NCI-H1048 (cell line): ENCODE measurements at places on chromosomes 3 and 15.

DNA sequence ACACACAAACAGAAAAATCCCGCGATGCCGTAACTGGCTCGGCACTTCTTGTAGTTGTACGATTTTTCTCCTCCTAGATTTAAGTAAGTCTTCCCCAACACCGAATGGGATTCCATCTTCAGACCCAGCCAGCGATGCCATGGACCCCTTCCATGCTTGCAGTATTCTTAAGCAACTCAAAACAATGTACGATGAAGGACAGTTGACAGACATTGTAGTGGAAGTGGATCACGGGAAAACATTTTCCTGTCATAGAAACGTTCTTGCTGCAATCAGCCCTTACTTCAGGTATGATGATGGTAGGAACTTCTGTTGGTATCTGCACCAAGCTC, 763 bp downstream of the KBTBD8 start:
- no peak for DNase-seq

- no peak for DNase-seq
These were observed 16.8 kb upstream of the TGM5 start for GRCh38 chr15:43283526-43283925.

- no peak for DNase-seq
These were observed 115.8 kb upstream of the PLCL2 start for GRCh38 chr3:16768956-16769355.

DNA sequence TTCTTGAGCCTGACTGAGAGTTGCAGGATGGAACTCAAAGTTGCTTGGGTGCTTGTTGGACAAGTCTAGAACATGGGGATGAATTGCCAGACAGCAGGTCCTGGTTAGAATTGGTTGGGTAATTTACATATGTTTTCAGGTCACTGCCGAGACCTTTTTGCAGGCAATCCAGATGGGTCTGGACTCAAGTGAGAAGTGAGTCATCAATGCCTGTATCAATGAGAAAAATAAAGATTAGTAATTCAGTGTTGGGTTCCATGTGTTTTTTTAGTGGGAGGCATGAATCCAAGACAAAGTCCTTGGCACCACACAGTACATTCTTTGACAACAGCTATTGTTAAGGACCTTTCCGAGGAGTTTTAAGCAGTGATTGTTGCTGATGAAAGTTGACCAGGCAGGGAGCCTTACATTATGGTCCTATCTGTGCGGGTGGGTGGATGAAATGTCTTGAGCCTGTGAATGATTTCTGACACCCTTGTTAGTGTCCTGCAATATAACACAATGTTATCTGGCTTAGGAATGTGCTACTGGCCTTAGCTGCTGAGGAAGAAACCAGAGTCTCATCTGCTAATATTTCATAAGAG, 77.7 kb downstream of the CRYGS start:
- no peak for DNase-seq

GRCh38 chr15:31341496-31342195, 15.0 kb downstream of the KLF13 start:
- no peak for DNase-seq

DNA sequence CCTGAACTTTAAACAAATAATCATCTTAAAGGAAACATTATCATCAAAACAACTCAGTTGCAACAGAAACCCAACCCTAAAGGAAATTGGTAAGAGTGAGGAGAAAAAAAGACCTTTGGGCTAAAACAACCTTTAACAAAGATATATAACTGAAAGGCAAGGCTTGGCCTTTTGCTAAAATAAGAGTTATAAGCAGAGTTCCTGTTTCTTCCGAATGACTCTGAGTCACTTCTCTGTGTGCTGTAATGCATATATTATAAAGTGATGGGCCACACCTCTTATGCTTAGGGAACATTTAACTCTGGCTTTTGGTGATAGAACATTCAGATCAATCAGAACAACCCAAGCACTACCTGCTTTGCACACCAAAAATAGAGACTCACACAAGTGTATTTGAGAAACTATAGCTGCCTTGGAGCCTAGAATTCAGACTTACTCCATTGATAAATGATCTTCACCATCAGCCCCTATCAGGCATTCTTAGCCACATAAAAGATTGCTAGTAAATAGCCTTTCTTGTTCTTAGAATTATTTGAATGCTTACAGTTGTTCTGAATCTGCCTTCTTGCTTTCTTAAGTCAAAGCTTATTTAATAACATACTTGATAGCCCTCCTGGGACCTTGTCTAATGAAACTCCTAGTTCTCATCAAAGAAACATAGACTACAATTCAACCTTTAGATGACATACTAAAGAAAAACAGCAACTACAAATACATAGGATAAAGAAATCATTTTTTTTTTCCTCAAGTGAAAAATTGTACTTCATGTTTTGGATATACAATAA, 294.2 kb upstream of the SEMA6D start:
- DNase-seq = no peak

DNA sequence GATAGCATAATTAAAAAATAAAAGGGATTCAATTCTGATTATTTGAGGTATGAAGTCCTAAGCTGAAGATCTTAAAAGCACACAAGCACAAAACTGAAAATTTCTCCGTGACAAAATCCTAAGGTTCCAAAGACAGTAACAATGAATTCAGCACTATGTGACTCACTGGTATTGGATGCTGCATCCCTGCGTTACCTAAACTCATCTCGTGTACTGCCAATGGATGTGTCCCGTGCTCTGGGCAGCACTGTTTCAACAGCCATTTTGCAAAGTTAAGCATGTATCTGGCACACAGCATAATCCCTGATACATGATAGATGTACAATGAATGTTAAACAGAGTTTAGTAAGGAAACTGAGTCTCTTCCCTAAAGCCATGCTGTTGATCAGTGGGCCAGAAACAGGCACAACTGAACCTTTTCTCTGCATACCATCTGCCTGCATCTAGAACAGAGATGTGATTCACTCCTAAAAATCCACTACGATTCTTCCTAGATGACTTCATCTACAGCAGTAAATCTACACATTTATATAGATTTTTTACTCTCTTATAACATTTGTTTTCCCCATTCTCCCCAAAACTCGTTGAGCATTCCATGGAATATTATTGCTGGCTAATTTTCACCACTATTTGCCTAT, 14.3 kb downstream of the SUCLG2 start:
- no peak for DNase-seq

- DNase-seq = no peak
These were observed 2.5 kb downstream of the NBEAL2 start for GRCh38 chr3:46981932-46982471.

DNA sequence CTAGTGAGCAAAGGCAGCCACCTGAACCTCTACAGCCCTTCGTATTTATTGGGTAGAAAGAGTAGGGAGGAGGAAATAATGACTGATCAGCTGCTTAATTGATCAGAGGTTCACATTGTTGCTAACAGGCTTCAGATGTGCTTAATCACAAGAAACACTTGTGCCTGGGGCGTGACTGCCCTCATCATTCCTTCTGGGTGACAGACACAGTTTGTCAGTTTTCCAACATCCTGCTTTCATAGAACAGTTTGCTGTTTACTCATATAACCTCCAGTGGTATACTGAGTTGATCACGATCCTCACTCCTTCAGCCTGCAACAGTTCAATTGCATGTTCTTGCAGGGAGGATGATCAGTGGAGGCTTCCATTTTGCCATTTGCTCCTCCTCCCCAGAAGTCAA, 13.6 kb upstream of the CASR start:
- no peak for DNase-seq

DNA sequence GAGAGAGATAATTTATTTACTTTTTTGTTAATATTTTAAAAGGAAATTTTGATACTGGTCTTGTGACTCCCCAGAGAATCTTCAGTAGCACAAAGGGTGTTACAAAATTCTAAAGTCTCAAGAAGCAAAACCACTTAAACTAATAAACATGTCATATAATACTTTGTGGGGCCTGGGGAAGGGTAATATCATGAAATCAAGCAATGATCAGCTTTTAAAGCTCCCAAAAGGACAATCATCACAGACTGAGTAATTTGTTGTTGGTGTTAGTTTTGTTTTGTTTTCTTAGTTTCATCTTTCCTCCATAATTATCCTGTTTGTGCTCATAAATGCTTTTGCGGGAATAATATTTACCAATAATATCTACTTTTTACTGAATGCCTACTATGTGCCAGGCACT, 55.0 kb downstream of the TMEM212 start:
- DNase-seq = no peak

- no peak for DNase-seq
These were observed 29.8 kb upstream of the UBE3A start for GRCh38 chr15:25468611-25469010.

DNA sequence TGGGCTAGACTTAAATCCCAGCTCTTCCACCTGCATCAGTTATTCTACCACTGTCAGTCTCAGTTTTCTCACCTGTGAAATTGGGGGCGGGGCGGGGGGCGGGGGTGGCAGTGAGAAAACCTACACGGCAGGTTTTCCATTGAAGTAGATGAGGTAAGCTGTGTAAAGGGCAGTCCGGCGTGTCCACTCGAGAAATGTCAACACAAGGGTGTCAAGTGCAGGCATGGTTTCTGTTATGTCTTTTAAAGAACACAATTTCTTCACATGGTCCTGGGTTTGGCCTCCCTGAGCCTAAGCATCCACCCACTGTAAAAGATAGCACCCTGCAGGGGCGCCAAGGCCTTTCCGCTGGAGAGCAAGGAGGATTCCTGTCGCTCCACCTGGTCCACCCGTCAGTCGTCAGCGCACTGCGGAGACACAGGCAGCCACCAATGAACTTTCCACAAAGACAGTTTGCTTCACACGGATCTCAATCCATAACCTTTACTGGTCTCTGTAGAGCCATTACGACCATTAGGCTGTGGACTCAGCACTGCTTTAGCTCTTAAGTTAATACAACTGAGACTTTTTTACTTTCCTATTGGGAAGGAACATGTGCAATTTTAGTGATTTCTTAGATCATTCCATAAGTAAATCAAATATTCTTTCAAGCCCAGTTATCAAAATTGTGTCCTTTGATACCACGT, 99.5 kb upstream of the FOXB1 start:
- no peak for DNase-seq

DNA sequence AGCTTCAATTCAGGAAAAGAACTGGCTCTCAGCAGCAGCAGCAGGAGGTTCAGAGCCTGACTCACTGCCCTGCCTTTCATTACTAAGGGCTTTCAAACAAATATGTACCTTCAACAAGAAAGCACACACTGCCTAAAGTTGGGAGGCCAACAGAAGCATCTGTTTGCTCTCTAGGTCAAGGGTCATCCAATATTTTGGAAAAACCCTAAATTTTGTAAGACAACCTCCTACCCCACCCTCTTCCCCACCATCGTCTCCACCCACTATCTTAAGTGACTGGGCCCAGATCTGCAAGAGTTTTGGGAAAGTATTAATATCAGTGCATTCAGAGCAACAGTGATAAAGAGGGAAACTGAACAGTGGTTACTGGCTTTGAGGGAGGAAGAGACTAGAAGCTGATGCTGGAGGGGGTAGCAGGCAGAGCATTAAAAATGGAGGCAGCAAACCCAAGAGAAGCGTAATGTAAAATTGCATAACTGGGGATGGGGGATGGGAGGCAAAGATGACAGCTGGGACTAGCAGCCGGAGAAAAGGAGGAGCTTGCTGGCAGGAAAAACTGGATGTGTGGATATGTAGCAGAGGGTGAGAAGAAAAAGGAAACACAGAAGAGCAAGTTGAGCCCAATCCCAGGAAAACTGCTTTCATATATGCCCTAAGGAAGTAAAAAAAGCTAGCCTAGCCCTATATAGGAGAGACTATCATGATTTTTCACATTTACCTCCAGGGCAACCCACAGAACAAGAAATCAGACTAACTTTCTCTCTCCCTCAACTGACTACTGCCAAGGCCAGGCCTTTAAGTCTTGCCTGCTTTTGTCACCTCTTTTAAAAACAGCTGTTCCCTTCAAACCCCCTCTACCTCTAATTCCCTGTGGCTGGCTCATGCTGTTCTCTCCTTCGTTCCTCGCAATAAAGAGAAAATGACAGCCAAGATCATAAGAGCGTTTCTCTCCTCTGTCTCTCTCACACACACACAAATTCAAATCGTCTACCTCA, 31.4 kb downstream of the NPTN start:
- no peak for DNase-seq

DNA sequence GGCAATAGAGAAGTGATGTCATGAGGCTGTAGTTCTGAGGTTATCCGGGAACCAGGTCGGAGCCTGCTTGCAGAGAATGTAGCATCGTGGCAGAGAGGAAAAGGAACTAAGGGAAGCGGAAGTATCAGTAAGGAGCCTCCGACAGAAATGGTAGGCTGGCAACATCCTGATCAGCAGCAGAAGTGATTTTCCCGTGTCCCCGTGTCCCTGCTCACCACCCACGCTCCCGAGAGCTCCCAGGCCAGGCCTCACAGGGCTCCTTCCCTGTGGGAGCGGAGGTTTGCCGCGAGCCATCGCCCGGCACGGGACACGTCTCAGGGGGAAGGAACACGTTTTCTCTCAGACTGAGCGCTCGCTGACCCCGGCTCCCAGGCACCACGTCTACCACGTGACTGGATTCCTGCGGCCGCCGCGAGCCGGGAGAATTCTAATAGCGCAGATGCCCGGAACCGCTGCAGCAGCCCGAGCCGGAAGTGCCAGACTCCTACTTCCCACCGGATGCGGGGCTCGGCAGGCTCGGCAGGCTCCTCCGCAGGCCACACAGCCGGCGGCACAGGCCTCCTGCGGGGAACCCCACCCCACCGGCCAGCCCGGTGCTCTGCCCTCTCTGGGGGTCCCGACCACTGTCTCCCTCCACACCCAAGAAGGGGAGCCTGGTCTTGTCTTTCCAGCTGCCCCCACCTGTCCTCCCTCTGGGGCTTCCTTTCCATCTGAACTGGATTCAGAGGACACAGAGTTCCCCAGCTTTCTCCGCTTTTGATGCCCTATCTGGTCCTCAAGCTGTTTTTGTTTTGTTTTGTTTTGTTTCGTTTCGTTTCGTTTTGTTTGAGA, 99.3 kb downstream of the BDH1 start:
- DNase-seq = no peak

GRCh38 chr3:163490119-163490518, 1588.2 kb downstream of the SI start:
- DNase-seq = no peak

- DNase-seq = no peak
These were observed 170.8 kb downstream of the ALCAM start for GRCh38 chr3:105537371-105538080.

DNA sequence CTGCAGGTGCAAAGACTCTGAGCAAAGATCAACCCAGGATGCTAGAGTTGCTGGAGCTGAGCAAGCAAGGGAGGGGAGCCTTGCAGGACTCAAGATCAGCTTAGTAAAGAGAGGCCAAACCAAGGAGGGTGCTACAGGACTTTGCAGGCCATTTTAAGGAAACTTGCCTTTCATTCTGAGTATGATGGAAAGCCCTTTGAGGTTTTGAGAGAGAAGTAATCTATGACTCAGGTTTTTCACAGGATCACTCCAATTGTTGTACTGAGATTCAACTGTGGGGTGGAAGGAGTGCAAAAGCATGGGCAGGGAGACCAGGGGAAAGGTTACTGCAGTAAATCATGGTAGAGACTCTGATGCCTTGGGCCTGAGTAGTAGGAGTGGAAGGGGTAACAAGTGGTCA, 260.4 kb upstream of the GPR149 start:
- no peak for DNase-seq

- DNase-seq = no peak
These were observed 1.1 kb downstream of the HDGFL3 start for GRCh38 chr15:83206526-83207008.
